H1 (cell line): ENCODE measurements at places on chromosomes 13 and 19.

- H3K4me1 ChIP-seq = no peaks in the 10 kb centered on the region
- DNase-seq = no peak
- H3K27me3 ChIP-seq = no peaks in the 10 kb centered on the region
- H3K27ac ChIP-seq = no peak overlapping the region
- H3K4me3 ChIP-seq = no peak overlapping the region
- no peaks in the 10 kb centered on the region for H3K36me3 ChIP-seq
Observed at GRCh38 chr19:44521370-44521769, 8.1 kb downstream of the CEACAM20 start.

DNA sequence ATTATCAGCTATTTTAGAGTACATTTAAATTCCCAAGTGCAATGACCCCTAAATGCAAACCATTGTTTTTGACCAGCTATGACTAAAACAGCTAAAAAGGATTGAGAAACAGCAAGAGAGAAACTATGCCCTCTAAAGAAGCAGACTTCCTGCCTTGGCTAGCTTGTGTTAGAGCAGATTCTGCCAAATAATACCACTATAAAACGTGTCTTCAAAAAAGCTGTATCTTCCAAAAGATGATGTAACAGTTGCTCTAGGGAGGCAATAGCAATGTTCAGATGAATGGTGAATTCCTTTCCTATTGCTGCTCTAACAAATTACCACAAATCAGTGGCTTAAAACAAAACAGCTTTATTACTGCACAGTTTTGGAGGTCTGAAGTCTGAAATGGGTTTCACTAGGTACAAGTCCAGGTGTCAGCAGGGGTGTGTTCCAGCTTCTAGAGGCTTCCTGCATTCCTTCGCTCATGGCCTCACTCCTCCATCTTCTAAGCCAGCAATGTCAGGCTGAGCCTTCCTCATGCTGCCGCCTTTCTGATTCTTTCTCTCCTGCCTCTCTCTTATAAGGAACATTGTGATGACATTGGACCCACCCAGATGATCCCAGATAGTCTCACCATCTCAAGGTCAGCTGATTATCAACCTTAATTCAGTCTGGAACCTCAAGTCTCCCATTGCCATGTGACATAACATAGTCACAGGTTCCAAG, 84.5 kb downstream of the LRRC63 start:
- H3K27me3 ChIP-seq = no peaks in the 10 kb centered on the region; the same call in 1 of the 2 replicates
- H3K27ac ChIP-seq = no peak overlapping the region
- no peaks in the 10 kb centered on the region for H3K4me1 ChIP-seq

DNA sequence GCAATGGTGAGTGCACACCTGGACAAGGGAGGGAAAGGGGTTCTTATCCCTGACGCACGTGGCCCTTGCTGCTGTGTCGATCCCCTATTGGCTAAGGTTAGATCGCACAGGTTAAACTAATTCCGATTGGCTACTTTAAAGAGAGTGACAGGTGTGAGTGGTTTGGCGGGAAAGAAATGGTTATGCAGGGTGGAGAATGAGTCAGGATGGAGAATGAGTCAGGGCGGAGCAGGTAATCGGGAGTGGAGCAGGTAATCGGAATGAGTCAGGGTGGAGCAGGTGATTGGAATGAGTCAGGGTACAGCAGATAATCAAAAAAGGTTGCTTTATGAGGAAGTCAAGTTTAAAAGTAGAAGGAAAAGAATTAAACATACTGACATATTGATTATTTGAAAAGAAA, 24.4 kb upstream of the SIAH3 start:
- H3K4me3 ChIP-seq = no peak overlapping the region
- H3K4me1 ChIP-seq = no peaks in the 10 kb centered on the region
- DNase-seq = no peak
- peaks cover 2% of the 10 kb centered on the region for H3K27me3 ChIP-seq
- H3K27ac ChIP-seq = no peak overlapping the region
- no peaks in the 10 kb centered on the region for H3K36me3 ChIP-seq

DNA sequence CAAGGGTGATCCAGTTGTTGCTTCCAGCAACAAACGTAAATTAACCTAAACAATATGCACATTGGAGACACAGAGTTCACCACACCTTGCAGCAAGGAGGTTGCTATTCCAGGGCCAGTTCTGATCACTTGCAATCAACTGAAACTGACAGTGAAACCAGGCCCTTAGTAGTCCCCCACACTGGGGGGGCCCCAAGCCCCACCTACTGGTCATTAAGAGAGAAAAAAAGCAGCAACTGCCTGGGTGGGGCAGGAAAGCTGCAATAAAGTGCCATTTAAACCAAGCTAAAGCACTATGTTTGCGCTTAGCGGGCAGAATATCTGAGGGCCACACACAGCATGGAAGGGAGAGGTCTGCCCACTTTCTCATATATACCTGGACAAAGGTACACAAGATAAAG, 51.5 kb downstream of the ATP7B start:
- H3K4me1 ChIP-seq = no peaks in the 10 kb centered on the region
- DNase-seq = no peak
- H3K27me3 ChIP-seq = no peaks in the 10 kb centered on the region
- no peaks in the 10 kb centered on the region for H3K36me3 ChIP-seq
- H3K4me3 ChIP-seq = no peak overlapping the region

DNA sequence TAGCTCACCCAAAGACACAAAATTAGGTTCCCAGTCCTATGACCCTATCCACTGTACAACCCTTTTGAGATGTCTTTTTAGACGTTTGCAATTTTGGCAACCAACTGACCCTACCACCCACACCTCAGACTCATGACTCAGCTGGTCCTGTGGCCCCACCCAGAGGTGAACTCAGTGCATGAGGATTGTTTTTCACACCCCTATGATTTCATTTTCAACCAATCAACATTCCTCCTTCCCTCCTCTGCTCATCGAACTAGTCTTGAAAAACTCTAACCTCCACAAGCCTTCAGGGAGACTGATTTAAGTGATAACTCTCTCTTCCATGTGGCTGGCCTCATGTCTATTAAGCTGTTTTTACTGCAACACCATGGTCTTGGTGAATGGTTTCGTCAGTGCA, 350.7 kb downstream of the UQCRFS1 start:
- H3K27me3 ChIP-seq = no peaks in the 10 kb centered on the region
- no peak overlapping the region for H3K27ac ChIP-seq
- no peaks in the 10 kb centered on the region for H3K4me1 ChIP-seq
- H3K36me3 ChIP-seq = no peaks in the 10 kb centered on the region
- no peak overlapping the region for H3K4me3 ChIP-seq

GRCh38 chr13:45194081-45194939, 6.5 kb downstream of the KCTD4 start:
- H3K4me3 ChIP-seq = no peak overlapping the region
- H3K36me3 ChIP-seq = no peaks in the 10 kb centered on the region
- H3K4me1 ChIP-seq = no peaks in the 10 kb centered on the region
- DNase-seq = peak; percentile 9

- no peaks in the 10 kb centered on the region for H3K36me3 ChIP-seq
- H3K4me1 ChIP-seq = no peaks in the 10 kb centered on the region
- no peak for DNase-seq
- H3K27me3 ChIP-seq = no peaks in the 10 kb centered on the region
- no peak overlapping the region for H3K4me3 ChIP-seq
- no peak overlapping the region for H3K27ac ChIP-seq
Observed at GRCh38 chr13:48808683-48809082, 155.0 kb downstream of the CYSLTR2 start.

- peaks cover 10% of the 10 kb centered on the region; the same call in 1 of the 2 replicates for H3K4me1 ChIP-seq
- H3K4me3 ChIP-seq = no peak overlapping the region
- peaks cover 2% of the 10 kb centered on the region; the same call in 1 of the 2 replicates for H3K36me3 ChIP-seq
- no peak overlapping the region for H3K27ac ChIP-seq
- DNase-seq = no peak
Observed at GRCh38 chr19:998064-998463, 2.2 kb upstream of the GRIN3B start.

DNA sequence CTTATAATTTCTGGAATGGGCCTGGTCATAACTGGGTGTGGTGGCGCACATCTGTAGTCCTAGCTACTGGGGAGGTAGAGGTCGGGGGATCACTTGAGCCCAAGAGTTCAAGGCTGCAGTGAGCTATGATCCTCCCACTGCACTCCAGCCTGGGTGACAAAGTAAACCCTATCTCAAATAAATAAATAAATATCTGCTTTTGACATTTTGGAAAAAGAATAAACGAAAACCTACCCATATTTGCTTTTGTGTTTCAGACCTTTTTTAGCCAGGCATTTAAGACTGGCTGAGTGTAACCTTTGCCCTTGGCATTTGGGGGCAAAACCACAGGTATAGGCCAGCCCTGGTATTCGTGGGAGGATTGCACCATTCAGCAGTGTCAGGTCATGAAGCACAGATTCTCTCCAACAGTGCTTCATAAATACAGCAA, 14.8 kb upstream of the RCBTB2 start:
- no peak overlapping the region for H3K4me3 ChIP-seq
- no peaks in the 10 kb centered on the region for H3K27me3 ChIP-seq
- no peaks in the 10 kb centered on the region for H3K36me3 ChIP-seq
- DNase-seq = no peak

GRCh38 chr13:100350601-100351000, 238.0 kb downstream of the GGACT start:
- no peaks in the 10 kb centered on the region for H3K36me3 ChIP-seq
- no peaks in the 10 kb centered on the region for H3K27me3 ChIP-seq
- no peak overlapping the region for H3K4me3 ChIP-seq

DNA sequence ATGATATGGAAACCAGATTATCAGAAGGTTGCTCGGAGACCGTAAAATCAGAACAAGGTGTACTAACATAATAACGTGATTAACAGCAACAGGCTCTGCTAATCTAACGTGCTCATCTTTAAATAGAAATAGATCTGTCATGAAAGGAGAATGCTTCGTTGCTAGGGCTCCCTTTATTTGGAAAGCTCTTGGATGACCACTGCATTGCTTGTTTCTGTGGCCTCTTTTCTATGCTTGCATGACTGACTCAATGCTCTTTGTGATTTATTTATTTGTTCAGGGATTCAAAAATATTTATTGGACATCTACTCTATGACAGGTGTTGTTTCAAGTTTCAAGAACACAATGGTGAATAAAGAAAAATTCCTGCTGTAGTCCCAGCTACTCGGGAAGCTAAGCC, 22.3 kb upstream of the ZDHHC20 start:
- no peak overlapping the region for H3K4me3 ChIP-seq
- DNase-seq = no peak
- H3K27me3 ChIP-seq = no peaks in the 10 kb centered on the region
- no peaks in the 10 kb centered on the region for H3K4me1 ChIP-seq
- no peaks in the 10 kb centered on the region for H3K36me3 ChIP-seq

GRCh38 chr13:109804654-109805053, 18.3 kb upstream of the IRS2 start:
- no peak for DNase-seq
- no peaks in the 10 kb centered on the region for H3K27me3 ChIP-seq
- H3K4me1 ChIP-seq = no peaks in the 10 kb centered on the region
- H3K4me3 ChIP-seq = no peak overlapping the region

- no peaks in the 10 kb centered on the region for H3K36me3 ChIP-seq
- peak within 1 kb of the TSS; percentile 75 for H3K4me3 ChIP-seq
- no peaks in the 10 kb centered on the region for H3K4me1 ChIP-seq
- H3K27me3 ChIP-seq = no peaks in the 10 kb centered on the region
- H3K27ac ChIP-seq = peak within 1 kb of the TSS; percentile 29; the same call in 1 of the 2 replicates
Observed at GRCh38 chr13:43023289-43023963, at the start of gene DNAJC15. DNAJC15 (plus strand) TSS chr13:43023586; CDS start chr13:43023627, 41 bp downstream.

DNA sequence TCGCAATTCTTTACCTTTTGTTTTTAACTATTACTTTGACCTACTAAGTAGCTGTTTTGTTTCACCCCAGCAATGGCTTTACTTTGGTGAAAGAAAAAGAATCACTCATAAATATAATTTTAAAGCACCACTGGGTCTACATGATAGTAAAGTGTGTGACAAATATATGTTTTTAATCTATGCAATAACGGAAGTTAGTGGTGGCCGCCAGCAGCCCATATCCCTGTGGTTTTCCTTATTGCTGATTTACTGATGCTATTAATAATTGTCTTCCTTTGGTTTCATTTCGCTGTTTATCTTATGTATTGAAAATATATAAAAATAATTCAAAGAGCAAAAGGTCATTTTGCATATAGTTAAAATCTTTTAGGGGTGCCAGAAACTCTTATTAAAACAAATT, 491.3 kb downstream of the DIAPH3 start:
- peaks cover 11% of the 10 kb centered on the region for H3K4me1 ChIP-seq
- DNase-seq = no peak
- H3K36me3 ChIP-seq = no peaks in the 10 kb centered on the region
- no peak overlapping the region for H3K27ac ChIP-seq
- H3K27me3 ChIP-seq = no peaks in the 10 kb centered on the region

DNA sequence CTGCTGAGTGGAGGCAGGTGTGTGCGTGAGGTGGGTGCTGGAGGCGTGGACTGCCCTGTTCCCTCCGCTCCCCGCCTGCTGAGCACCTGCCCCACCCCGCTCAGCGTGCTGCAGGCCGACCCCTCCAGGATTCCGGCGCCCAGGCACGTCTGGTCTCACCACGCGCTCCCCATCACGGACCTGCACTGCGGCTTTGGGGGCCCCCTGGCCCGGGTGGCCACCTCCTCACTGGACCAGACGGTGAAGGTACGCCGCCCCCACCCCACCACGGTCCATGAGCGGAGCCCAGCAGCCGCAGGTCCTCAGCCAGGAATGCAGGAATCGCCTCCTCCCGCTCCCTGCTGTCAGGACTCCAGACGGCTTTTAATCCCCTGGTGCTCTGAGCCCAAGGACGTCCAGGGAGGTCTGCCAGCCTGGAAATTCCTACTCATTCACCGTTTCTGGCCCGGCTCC, 6.0 kb downstream of the WDR18 start:
- peaks cover 25% of the 10 kb centered on the region; the same call in 1 of the 2 replicates for H3K36me3 ChIP-seq
- H3K4me3 ChIP-seq = no peak overlapping the region
- no peaks in the 10 kb centered on the region for H3K27me3 ChIP-seq

- no peaks in the 10 kb centered on the region for H3K36me3 ChIP-seq
- H3K4me1 ChIP-seq = no peaks in the 10 kb centered on the region; the same call in 1 of the 2 replicates
- H3K27ac ChIP-seq = no peak overlapping the region
- H3K4me3 ChIP-seq = no peak overlapping the region
Observed at GRCh38 chr13:30340331-30341250, 33.2 kb upstream of the KATNAL1 start.

DNA sequence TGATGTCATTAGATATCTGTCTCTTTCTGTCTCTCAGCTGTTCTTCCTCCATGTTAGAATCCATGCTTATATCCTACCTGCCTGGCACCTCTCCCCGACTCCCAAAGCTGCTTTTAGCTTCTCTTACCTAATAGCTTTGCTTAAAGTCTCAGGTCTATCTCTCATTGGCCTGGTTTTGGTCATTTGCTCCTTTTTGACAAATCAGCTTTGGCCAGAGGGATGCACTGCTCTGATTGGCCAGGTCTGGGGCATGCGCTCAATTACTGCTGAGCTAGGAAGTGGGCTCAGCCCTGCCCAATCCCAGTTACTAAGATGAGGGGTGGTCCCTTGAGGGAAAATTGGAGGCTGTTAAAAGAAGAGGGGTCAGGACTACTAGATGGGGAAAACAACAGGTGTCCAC, 11.5 kb upstream of the CLASRP start:
- H3K27me3 ChIP-seq = no peaks in the 10 kb centered on the region
- no peaks in the 10 kb centered on the region for H3K4me1 ChIP-seq
- DNase-seq = no peak
- H3K36me3 ChIP-seq = no peaks in the 10 kb centered on the region

GRCh38 chr13:110628477-110628793, 13.1 kb downstream of the NAXD start:
- H3K27me3 ChIP-seq = no peaks in the 10 kb centered on the region
- H3K27ac ChIP-seq = no peak overlapping the region
- no peak overlapping the region for H3K4me3 ChIP-seq
- H3K4me1 ChIP-seq = no peaks in the 10 kb centered on the region
